ENCODE measurements at places on chromosomes 5 and 9. TPM values are rescaled to one million over a fixed set of nuclear protein-coding genes. Genes with fewer than 3 reads are reported as not detected.

MED27 gene
- 19.0 TPM for total RNA-seq

PKD2L2 gene
- not detected for total RNA-seq

SLCO4C1 gene
- total RNA-seq: under 0.01 TPM

POU5F2 gene
- 1.3 TPM for total RNA-seq

CNTNAP3B gene
- 0.97 TPM for total RNA-seq

FABP6 gene
- not detected for total RNA-seq

KCNV2 gene
- not detected for total RNA-seq

ARAP3 gene
- 7.7 TPM for total RNA-seq

DIPK1B gene
- 0.43 TPM for total RNA-seq

SLC6A3 gene
- total RNA-seq: not detected

ADCY2 gene
- total RNA-seq: 0.32 TPM

PAEP gene
- total RNA-seq: not detected

Data from fibroblast of villous mesenchyme (primary cell).